ENCODE measurements at places on chromosomes 6 and 20.

DNA sequence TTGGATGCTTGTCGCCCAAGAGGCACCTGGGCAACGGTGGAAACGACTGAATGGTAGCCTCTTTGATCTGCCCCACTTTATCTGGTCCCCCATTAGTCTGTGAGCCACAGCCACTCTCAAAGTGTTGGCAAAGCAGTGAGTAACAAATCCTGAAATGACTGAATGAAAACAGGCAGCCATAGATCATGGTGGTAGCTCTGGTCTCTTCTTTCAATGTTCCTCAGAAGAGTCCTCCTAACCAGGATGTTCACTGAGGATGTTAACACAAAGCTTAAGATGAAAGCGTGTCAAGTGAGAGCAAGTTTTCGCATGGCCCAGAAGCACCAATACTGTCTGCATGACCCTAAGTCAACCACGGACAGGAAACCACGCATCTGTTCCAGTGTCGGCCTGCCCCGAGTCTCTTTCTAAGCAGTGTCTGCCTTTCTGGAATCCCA is 107.3 kb downstream of the IRF4 start:
- DNase-seq = no peak

- DNase-seq = no peak
Observed at GRCh38 chr6:25061289-25061936, 125.7 kb upstream of the RIPOR2 start.

DNA sequence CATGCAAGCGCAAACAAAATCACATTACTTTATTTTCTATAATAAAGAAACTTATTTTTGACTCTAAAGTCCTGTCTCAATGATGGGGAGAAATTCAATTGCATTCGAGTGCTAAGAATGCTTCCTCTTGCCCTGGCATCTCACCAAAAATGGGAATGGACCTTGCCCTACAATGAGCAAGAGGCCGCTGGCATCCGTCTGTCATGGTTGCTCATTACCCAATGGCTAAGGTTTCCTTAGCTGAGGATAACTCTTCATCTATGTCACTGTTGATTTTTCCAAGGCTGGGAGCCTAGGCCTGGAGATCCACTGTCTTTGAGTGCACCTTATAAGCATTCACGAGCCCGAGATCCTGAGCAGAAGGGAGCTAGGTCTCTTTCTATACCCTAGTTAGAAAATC is 471.3 kb upstream of the NRSN1 start:
- DNase-seq = no peak

DNA sequence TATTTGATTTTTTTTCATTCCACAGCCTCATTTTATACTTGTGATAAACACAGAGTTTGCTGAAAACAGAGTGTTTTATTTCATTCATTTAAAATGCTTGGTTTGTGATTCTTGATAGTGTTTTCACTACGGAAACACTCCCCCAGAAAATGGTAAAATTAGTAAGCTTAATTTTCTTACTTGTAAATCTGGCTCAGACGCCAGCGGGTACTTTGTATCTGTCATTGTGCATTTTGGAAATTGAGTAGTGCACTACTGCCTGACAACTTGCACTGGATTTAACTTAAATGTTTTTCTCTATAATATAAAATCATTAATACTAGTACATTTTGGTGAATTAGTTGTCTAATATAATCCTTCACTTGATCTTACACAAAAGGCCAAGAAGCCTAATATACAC is 37.0 kb upstream of the HINT3 start:
- DNase-seq = no peak

DNA sequence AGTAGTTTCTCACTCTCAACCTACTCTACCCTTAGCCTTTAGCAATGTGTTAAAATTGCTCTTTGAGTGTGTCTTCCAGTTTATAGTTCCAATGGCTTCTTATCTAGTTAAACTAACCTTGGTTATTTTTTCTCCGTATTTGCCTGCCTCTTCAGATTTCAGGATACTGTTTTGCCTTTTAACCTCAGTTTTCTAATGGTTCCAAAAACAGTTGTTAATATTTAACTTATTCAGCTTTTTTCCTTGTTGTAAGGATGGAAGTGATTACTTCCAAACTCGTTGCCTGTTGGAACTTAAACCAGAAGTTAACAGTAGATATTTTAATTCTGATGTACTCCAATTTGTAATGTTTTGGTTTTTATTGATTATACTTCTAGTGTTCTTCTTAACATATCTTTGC is 1574.9 kb downstream of the HACE1 start:
- DNase-seq = no peak

- DNase-seq = no peak
Observed at GRCh38 chr6:165556116-165556843, 106.8 kb downstream of the PDE10A start.

- no peak for DNase-seq
Observed at GRCh38 chr6:6701864-6702263, 113.3 kb downstream of the LY86 start.

DNA sequence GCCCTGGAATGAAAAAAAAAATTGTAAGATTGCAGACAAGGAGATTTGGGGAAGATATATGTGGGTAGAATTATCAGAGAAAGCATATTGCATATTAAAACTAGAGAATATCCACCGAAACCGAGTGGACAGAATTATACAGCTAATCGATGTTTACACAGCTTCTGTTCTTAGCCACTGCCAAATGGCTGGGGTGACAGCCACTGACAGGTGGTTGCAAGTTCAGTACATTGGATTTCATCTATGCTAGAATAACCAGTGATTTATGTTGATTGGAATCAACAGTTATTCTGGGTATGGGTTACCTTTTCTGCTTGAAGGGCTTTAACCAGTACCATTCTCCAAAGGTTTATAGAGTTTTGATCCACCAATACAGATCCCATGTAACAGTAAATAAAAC is 48.4 kb upstream of the THEMIS start:
- no peak for DNase-seq

GRCh38 chr6:78639111-78640110 is 227.9 kb upstream of the IRAK1BP1 start:
- DNase-seq = no peak

- DNase-seq = no peak
Observed at GRCh38 chr6:66533921-66534404, 826.9 kb upstream of the EYS start.

GRCh38 chr20:17860301-17861197 is 108.0 kb downstream of the SNX5 start:
- no peak for DNase-seq

GRCh38 chr6:22227824-22228610 is 68.8 kb downstream of the PRL start:
- DNase-seq = no peak

- no peak for DNase-seq
Observed at GRCh38 chr20:54282625-54283024, 74.7 kb downstream of the PFDN4 start.

GRCh38 chr20:1526896-1527295 is 30.6 kb downstream of the SIRPD start:
- no peak for DNase-seq

DNA sequence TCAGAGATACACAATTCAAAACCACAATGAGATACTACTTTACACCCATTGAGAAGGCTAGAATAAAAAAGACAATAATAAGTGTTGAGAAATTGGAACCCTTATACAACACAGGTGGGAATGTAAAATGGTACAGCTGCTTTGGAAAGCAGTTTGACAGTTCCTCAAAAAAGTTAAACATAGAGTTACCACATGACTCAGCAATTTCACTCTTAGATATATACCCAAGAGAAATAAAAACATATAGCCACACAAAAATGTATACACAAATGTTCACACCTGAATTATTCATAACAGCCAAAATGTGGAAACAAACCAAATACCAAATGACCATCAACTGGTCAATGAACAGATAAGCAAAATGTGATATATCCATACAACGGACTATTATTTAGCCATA is 161.1 kb upstream of the PLN start:
- no peak for DNase-seq

DNA sequence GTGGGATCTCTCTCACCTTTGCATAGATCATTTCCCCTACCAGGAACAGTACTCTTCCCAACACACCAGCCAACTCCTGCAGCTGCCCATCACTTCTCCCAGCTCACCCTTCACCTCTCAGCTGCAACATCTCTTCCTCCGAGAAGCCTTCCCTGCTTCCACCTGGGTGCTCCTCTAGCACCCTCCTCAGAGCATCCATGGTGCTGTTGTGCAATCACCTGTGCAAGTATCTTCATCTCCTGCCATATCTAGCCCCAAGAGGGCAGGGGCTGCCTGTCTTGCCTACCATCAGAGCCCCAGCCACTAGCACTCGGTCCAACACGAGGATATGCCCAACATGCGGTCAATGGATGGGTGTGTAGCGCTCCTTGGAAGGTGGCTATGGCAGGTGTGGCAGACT is 75.8 kb downstream of the BANF2 start:
- DNase-seq = no peak

- DNase-seq = no peak
Observed at GRCh38 chr20:62087227-62087626, 21.5 kb upstream of the TAF4 start.

DNA sequence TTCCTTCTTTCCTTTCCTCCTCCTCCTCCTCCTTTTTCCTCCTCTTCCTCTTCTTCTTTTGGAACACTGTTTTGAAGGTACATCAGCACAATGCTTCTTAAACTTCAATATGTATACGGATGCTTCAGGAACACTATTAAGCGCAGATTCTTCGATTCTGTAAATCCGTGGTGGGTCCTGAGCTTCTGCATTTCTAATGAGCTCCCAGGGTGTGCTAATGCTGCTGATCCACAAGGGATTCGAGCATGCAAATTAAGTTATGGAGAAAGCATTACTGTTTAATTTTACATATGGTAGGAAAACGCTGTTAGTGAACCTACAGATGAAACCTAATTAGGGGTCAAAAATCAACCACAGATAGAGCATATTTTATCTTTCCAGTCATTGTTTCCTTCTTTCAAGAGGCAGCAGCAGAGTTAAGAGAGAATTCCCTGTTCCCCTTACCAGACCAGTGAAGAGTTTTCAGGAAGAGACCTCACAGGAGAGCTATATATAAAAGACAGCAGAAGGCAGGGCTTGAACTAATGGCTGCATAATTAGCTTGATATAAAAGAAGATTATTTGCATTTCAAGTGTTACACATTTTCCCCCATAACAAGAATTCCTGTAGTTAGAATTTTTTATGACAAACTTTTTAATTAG is 47.2 kb downstream of the KIF13A start:
- DNase-seq = no peak

DNA sequence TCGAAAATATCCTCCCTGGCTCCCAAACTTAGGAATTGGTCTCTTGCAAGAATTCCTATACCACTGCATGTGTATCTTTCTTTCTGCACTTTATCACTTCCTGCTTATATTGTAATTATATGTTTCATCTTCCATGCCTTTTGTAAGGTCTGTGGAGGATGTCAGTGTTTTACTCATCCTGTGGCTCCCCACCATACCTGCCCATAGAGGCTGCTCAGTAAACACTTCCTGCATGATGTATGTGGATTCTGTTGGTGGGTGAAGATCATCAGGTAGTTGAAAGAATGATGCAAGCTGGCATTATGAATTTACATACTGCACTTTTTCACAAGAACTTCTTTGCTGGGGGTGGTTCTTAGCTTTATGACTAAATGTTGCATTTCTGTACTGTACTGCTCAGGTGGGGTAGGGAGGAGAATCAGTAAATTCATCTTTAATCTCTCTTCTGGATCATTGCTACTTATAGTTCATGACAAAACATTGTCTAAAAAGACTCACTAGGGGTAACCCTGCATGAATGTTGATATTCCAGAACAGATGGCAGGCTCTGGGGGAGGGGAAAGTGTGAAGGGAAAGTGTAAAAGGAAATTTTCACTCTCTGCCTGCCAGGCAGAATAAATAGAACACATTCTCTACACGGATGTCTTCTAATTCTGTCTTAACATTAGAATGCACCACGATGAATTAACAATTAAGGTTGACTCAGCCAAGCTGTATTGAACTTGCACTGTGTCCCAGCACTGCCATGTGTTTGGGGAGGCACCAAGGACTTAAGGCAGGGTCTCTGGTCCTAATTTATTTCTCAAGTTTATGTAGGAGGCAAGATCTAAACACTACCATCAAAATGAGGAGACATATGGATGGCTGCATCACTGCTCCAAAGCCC is 36.0 kb upstream of the KLHL31 start:
- DNase-seq = no peak

DNA sequence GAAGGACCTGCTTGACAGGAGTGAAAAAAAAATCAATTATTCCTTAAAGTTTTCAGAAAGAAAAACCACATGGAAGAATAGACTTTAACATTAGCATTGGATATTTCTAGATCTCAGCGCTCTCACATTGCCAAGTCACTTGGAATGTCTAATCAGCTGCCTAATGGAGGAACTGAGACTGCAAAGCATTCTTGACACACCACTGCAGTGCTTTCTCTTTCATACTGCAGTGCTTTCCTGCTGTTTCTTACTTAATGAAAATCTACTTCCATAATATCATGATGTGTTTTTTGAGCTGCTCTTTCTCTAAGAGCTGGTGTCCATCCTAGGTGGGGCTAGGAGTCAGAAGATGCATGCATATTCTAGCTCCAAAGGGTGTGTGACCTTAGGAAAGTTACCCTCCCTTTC is 20.4 kb upstream of the MCM3 start:
- no peak for DNase-seq

DNA sequence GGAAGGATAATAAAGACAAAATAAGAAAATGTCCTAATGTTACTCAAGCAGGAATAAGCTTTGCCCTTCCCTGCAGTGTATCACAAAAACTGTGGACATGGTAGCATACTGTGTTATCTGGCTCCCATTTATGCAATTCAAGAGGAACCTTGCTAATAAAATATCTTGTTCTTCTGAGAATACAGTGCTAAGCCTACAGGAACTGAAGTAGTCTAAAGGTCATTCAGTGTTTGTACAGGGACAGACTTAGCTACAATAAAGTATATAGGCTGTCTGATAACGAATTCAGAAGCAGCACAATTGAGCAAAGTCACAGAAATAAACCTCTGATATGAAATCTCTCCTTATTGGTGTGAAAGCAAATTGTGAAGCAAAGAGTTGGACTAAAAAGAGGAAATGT is 59.6 kb upstream of the SDHAF4 start:
- DNase-seq = no peak

DNA sequence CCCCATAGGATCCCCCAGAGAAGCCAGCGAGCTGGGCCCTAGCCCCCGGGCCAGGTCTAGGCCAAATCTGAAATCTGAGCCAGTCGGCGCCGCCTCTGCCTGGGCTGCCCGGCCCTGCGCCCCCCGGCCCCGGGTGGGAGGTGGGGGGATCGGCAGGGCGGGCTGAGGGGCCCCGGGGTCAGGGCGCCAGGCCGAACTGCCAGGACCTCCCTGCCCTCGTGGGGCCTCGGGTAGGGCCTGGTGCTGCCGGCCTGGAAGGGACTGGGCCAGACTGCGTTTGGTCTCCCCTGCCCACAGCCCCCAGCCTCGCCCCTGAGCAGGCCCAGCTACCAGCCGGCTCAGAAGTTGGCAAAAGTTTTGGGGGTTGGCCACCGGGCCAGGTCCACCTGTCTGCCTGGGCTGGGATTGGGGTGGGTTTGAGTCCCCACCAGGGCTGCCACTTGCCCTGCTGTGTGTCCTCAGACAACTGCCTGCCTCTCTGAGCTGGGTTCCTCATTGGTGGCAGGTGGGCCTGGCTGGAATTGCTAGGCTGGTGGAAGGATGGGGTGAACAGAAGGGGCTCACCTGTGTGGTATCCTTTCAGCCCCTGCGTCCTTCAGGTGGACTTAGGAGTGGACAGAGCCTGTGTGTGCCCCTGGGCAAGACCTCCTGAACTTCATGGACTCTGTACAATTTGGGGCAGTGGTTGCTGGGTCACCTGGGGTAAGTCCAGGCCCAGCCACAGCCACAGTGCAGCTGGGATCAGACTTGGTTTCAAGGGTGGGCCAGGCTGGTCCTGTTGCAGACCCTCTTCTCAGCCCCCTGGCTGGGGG is 801 bp downstream of the SRC start:
- no peak for DNase-seq

Data from head of caudate nucleus (tissue), 42 donors.